ENCODE measurements at places on chromosomes 4 and X.

DNA sequence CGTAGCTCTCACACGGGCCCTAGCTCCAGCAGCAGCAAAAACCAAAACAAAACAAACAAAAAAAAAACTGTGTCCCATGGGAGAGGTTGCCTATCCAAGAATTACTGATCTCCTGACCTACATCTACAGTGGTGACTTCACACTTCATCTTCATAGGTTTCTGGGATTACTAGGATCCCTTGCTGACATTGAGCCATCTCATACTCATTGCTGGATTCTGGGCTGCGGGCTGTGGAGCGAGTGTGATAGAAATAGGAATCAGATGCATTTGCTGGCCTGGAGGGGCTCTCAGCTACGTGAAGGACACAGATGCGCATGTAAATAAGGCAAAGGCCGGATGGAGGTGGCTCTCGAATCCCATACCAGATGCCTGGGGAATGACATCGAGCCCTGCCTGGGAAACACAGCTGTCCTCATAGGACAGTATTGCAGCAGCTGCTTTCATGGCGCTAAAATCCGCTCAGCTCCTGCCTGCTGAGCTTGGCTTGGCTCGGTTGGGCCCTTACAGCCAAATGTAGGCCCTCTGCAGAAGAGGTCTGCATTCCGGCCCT is 41.7 kb downstream of the CNGA2 start:
- no peak for DNase-seq

DNA sequence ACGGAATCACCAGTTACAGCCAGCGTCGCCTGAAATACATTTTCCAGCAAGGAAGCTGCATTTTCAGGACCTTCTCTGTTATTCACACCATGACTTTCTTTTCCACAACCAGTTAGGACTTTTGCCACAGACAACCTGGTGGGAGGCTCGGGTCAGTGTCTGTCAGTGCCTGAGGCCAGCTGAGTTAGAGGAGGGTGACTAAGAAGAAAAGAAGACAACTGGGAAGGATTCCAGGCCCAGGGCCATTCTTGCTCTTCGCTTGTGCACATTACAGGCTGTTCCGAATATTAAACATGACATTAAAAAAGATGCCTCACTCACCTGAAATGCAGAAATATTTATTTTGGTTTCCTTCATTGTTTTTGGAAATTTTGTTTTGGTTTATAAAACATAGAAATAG is 21.4 kb upstream of the CENPU start:
- DNase-seq = no peak

DNA sequence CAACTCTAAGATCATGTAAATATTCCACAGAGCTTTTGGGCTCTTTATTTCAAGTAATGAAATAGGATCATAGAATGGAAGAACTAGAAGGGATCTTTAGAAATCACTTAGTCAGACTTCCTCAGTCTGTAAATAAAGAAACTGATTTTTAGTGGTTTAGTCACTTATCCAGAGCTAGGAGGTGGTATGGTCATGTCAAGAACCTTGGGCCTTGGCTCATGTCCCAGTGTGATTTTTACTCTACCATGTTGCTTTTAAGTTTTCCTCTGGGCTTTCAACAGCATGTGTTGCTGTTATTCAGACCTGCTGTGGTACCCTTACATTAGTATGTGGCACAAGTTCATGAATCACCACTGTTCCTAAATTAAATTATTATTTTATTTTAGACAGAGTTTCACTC is 184.9 kb downstream of the FRAS1 start:
- DNase-seq = no peak

DNA sequence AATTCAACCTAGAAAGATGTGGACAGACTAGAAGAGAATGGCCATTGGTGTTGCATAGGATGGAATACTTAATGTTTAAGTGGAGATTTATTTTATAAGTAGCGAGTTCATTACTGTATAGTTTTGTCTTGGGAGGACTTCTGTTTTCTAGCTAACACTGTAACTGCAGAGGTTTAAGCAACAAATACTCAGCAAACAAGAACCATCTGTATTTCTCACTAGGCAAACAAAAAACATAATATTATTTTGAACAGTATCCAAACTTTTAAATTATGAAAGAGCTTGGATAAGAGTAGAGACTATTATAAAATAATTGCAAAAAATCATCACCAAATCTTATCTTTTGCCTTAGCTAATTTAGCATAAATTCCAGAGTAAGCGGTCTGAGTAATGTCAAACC is 121.1 kb downstream of the GLRA3 start:
- DNase-seq = no peak

DNA sequence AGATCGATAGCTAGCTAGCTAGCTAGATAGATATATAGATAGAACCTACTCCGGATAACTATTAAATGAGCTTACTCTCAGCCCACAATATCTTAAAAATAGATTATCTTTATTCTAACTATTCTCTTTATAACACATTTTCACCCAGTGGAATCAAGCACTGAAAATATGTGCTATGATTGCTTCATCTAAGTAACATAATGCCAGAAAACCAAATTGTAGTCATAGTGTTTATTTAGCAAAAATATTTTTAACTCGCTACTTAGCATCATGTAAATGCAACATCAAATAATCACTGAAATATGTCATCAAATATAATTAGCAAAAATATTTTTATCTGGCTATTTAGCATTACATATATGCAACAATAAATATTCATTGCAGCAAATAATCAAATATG is 1.5 kb downstream of the TMEM156 start:
- no peak for DNase-seq
